Activated CD4-positive, alpha-beta T cell treated with anti-CD3 and anti-CD28 coated beads, Interleukin-2, amount 50 U/mL, for 24 hours (primary cell): ENCODE measurements at places on chromosomes 1 and 21.

GRCh38 chr1:54247863-54248515, 48.0 kb downstream of the MRPL37 start:
- DNase-seq: no peak

- DNase-seq: no peak
Observed at GRCh38 chr1:30662291-30662840, 61.0 kb downstream of the MATN1 start.

DNA sequence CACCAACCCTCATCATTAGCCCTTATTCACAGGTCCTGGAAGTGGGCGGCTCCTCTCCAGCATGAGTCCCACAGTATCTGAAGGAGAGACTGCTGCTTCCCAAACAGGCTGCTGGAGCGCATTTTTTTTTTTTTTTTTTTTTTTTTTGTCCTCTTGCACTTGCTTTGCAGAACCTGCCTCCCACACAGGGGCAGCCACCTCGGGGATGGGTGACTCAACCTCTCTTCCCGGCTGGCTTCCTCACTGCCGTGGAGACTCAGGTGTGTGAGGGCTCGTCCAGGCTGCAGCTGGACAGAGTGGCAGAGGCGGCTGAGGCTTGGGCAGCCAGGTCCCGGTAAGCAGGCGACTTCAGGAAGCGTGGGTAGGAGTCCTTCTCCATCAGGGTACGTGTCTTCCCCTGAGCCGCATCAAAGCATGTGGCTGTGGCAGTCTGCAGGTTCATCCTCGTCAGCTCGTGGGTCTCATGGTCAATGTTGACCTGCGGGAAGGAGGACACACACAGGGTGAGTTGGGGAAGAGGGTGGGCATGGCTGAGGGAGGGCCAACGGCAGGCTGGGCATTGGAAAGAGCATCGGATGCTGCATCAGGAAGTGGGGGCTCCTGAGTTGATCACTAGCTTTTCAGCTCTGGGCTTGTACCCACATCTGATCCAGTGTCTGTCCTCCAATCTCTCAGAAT, 4.0 kb downstream of the RGS16 start:
- DNase-seq: no peak

DNA sequence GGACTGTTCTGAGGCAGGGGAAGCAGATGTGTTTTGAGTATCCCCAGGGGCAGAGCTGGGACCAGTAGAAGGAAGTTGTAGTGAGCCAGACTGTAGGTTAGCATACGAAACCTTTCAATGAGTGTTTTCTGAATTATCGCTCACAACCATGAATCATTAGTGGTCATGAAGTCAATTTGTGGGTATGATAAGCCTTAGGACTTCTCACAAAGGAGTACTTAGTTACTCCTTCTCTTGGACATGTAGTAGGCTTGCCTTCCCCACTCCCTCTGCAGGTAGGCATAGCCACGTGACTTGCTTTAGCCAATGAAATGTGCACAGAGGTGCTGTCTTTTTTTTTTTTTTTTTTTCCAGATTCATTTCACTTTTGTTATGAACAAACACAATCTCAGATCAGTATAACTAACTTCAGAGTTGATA, 23.9 kb upstream of the FAAH start:
- no peak for DNase-seq

DNA sequence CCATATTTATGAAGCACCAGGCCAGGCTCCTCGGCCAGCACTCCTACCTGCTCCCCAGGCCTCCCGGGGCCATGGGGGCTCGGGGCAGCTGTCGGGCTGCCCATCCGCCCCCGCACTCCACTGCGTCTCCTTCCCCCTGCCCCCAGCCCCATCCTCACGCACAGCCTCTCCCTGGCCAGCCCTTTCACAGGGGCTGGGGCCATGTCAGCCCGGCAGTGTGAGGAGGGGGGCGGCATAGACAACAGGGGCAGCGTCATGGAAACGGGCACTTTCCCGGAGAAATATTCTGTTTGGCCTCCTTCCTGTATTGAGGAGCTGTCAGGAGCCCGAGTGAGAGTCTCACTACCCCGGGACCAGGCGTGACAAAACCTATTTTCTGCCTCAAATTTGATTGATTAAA, 87.3 kb downstream of the CASZ1 start:
- no peak for DNase-seq

DNA sequence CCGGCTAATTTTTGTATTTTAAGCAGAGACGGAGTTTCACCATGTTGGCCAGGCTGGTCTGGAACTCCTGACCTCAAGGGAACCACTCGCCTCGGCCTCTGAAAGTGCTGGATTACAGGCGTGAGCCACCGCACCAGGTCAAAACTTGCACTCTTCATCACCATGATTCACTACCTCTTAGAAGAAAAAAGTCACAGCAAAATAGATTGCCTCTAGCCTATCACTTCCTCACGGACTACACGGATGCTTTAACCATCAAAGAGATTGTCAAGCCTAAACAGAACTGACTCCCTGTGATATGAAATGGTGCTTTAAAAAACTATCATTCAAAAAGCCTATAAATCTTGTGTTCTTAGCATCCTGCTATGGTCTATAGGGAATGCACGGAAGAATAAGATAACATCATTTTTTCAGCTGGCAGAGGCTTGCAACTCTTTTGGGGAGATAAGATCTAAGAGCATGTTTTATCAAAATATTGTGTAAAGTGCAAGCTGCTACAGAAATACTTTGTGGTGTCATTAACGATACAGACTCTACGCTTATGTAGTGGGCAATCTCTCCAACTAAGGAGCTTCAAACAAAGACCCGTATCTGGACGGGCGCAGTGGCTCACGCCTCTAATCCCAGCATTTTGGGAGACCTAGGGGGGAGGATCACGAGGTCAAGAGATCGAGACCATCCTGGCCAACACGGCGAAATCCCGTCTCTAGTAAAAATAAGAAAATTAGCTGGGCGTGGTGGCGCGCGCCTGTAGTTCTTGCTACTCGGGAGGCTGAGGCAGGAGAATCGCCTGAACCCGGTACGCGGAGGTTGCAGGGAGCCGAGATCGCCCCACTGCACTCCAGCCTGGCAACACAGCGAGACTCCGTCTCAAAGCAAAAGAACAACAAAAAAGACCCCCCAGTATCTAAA, 966 bp downstream of the TFB2M start:
- DNase-seq: no peak

DNA sequence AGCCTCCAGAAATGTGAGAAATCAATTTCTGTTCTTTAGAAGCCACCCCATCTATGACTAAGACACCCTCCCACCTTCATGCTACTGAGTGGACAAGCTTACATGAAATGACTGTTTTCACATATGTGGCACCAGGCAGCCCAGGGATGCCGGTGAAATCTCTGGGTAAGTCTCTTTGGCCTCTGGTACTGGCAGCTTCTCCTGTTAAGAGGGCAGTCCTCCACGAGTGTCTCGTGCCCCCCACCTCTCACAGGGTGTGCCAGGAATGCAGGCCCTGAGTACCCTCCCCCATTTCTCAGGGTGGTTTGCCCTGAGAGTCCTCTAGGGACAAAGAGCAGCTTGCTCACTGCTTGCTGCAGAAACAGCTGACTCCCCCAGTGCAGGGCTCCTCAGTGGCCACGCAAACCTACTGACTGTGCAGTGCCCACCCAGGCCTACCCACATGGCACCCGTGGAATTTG, 3.2 kb upstream of the PRXL2B start:
- DNase-seq: peak; percentile 18

- no peak for DNase-seq
Observed at GRCh38 chr21:32214654-32215305, 64.1 kb downstream of the MIS18A start.

GRCh38 chr1:93756657-93757056, 75.0 kb upstream of the BCAR3 start:
- DNase-seq: no peak
